ENCODE measurements at places on chromosomes 7 and 10.

- no peak for DNase-seq
Measured at GRCh38 chr7:129768614-129769399, 157.3 kb downstream of the NRF1 start.

DNA sequence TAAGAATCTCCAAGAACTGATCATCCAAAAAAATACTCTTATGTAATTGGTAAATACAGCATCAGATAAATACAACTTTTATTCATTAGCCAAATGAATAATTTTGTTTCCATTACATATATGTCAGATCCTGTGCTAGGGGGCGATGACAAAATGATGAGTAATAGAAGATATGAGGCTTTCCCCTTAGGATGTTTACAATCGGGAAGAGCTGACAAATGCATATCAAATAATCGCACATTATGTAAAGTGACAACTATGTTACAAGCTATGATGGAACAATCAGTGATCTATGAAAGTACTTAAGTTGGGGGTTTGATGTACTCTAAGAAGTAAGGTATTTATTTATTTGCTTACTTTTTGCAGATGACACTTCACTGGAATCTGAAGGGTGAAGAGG, 465.6 kb upstream of the VSTM2A start:
- no peak for DNase-seq

- DNase-seq = no peak
Measured at GRCh38 chr7:10803720-10804119, 170.0 kb upstream of the PHF14 start.

GRCh38 chr10:115969591-115969990, 303.4 kb downstream of the GFRA1 start:
- DNase-seq = no peak

DNA sequence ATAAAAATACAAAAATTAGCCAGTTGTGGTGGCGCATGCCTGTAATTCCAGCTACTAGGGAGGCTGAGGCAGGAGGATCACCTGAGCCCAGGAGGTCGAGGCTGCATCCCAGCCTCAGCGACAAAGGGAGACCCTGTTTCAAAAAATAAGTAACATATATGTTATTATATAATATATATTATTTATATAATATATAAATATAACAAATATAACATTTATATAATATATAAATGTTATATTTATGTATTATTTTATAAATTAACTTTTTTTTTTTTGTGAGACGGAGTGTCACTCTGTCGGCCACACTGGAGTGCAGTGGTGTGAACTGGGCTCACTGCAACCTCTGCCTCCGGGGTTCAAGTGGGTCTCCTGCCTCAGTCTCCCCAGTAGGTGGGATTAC, 1.5 kb upstream of the POR start:
- DNase-seq = no peak

- DNase-seq = no peak
Measured at GRCh38 chr7:16934722-16935340, 53.0 kb upstream of the AGR3 start.

- no peak for DNase-seq
Measured at GRCh38 chr10:1654247-1654646, 83.1 kb downstream of the ADARB2 start.

GRCh38 chr10:123681285-123681684, 15.1 kb downstream of the GPR26 start:
- DNase-seq = no peak

DNA sequence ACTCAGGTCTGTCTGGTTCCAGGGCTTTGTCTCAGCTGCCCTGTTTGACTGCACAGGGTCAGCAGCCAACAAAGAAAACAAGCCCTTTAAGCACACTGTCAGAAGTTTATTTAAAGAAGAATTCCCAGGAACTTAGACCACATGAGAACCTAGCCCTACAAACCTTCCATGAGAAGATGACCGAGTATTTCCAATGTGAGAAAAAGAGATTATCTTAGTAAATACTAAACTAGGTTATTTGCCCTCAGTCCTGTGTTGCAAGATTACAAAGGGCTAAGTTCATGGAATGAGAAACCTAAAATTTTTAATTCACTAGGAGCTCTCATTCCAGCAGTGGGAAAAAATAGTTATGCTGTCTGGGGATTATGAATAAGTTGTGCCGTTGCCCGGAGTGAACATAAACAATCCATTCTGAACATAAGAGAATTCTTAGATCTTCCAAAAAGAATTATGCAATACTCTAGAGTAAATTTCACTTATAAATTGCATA, 46.7 kb downstream of the NOC3L start:
- no peak for DNase-seq

DNA sequence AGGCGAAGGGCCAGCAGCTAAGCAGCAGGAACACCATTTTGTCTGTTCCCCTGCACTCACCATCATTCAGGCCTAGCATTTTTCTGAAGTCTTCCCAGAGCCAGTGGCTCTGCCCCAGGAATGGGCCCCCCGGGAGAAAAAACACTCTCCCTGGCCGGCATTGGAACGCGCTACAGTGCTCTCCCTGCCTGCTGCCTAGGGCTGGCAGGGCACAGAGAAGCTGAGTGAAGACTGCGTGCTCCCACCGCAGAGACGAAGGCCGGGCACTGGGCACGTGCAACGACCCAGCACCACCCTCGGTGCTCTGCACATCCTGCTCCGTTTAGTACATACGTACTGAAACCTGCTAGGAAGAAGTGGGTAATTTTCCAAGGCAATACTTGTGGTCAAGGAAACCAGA, 34.4 kb downstream of the HSPA12A start:
- no peak for DNase-seq

DNA sequence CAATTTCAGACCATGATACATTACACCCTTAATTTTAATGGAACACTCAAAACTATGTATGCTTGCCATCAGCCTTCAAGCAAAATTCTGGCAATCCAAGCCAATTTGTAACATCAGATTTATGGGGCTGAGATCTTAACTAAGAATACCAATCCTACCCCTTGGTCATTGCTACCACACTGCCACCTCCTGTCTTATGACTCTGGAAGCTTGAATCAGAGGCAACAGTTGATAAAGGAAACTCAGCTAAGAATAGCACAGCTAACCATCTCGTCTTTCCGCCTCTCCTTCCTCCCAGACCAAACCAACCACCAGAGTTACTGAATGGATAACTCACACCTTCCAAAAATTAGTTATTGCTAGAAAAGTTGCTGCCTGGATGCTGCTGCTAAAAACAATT, 7.4 kb downstream of the IGF2BP3 start:
- no peak for DNase-seq

GRCh38 chr10:26696786-26697162, 727 bp upstream of the PDSS1 start:
- DNase-seq = no peak

DNA sequence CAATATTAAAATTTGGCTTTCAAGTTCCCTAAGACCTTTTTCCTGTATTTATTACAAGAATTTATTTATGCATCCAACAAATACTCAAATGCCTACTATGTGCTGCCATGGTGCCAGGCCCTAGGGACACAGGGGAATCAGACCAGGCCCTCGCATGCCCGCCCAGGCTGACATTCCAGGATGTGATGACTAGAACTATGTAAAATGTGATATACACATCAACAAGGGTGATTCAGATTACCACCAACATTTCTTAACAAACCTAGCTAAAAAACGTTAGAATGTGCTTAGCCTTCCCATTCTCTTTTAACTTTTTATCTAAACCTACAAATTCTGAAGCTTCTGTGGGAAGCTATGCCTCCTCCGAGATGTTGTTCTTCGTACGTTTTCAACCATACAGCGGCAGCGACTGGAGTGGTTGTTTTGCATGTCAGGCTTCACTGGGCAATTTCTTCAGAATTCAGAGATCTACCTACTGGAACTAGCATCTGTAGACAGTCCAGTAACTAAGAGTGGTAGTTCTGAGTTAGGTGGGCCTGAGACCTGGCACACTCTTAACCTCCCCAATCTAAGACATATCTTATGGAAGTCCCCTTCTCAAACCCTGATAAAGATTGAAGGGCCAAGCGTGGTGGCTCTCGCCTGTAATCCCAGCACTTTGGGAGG, 22.1 kb downstream of the GNA12 start:
- DNase-seq = no peak

DNA sequence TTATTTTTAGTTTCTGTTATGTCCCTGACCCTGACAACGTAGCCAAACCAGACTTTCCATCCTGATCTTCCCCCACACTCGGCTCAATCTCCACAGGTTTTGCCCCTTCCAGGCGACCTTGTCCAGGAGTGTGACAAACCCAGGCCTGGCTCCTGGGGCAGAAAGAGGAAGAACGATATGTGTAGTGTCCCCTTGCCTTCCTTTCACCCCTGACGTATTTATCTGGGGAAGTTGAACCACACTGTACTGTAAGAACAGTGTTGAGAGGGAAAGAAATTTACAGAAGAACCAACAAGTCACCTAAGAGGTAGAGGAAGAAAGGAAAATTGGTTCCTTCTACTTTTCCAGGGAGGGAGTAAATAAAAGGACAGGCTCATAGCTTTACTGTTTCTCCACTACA, 158.0 kb downstream of the VTI1A start:
- DNase-seq = no peak

GRCh38 chr10:15321431-15322341, 49.4 kb downstream of the FAM171A1 start:
- DNase-seq = no peak

- no peak for DNase-seq
Measured at GRCh38 chr10:121240011-121240410, 358.2 kb downstream of the FGFR2 start.

DNA sequence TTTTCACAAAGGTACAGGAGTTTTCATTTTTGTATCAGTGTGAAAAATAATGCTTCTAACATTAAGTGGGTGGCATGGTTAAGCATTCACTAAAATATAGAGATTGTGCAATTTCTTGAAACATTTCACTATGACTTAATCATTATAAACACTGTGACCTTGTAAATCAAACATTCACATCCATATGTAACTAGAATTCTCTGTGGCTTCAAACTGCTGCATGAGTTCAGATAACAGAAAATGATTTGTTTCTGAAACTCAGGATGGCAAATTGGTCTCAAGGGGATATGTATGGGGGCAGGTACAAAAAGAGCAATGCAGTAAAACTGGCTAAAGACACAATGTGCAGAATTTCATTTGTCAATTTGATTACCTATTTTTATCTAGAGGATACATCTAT, 3.8 kb downstream of the FAM133B start:
- no peak for DNase-seq

DNA sequence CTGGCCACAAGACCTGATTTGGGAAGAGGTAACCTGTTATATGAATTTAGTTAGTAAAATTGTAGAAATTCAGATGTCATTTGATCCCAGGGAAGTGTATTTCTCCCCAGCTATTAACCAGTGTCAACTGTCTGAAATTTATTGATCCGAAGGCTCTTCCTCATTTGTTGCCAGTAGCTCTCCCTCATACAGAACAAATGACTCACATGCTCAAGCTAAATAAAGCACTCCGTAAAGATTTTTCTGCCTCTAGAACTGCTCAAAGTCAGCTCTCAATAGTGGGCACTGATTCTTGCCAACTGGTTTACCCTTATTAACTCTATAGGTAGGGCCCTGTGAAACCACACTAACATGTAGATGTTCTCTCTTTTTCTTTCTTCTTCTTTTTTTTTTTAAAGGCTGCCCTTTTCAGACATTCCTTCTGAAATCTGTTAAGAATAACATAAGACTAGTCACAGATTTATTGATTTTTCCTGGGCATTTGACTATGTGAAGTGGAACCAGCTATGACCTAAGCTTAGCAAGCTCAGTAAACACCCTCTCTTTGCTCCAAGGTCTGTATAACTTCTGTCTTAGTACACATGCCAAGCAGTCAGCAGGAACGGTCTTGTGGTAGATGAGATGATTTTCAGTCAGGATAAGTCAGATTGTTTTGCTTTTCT, 21.8 kb downstream of the RPA3 start:
- no peak for DNase-seq

- no peak for DNase-seq
Measured at GRCh38 chr7:142886866-142887265, 1.3 kb upstream of the TRPV6 start.

DNA sequence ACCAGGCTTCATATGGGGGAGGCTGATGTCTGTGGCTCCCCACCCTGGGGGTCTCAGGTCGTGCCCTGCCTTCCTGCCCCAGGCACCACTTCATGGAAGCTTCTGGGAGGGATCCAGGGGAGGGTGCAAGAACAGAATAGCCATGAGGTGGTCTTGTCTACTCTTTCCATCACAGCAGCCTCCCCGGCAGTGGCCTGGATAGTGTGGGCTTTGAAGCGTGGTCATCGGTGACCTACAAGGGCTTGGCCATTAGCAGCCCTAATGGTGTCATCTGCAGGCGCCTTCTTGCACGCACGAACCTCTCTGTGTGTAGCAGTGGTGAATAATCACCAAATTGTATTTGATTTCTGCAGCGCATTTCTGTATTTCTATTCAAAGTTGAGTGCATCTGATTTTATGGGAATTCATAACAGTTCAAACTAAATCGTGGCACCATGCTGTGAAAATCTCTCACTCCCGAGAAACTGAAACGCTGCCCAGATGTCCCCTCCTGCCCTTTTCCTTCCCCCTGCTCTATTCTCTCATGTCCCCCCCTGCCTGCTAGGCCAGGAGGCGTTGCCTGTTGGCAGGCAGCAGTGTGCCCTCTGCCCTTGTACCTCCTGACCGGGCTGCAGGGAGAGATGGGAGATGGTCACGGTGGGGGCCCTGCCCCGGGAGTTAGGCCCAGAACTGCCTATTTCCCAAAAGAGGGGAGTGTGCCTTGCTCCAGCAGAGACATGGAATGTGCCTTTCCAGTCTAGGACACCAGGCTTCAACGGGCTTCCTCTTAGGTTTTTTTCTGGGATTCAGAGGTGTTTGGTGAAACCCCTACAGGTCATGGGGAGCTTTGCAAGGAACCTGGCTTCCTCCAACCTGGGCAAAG, 34.8 kb downstream of the CDH23 start:
- no peak for DNase-seq

- DNase-seq = no peak
Measured at GRCh38 chr7:148645898-148646297, 52.8 kb upstream of the CUL1 start.

GRCh38 chr7:44616545-44616944, 10.1 kb downstream of the OGDH start:
- DNase-seq = no peak

- no peak for DNase-seq
Measured at GRCh38 chr10:99526861-99527504, 5.8 kb upstream of the NKX2-3 start.

DNA sequence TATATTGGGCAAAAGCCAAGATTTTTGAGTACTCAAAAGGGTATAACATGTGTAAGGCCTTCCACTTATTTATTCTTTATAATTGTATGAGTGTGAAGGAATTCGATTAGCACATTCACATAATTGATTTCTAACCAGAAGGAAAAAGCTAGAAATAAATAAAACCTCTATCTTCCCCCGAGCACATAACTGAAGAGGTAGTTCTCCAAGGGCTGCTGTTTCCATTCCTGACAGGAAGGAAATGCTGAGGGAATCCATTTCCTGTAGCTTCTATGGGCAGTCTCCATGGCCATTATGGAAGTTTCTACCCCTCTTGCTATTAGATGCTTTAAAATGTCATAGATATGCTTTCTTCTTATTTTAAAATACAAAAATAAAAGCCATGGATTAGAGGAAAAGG, 70.5 kb upstream of the ABCB5 start:
- no peak for DNase-seq

- DNase-seq = no peak
Measured at GRCh38 chr7:26993816-26994810, 101.7 kb downstream of the HOXA1 start.

GRCh38 chr10:75003891-75004290, 107.6 kb upstream of the SAMD8 start:
- no peak for DNase-seq

- DNase-seq = peak; percentile 68
Measured at GRCh38 chr7:20330239-20330927, at the start of gene ITGB8. TSS of gene ITGB8 (plus strand) at chr7:20330900. CDS start at chr7:20331807, 907 bp downstream.
